ENCODE measurements at places on chromosomes 16 and 17. TPM values are rescaled to one million over a fixed set of nuclear protein-coding genes. Genes with fewer than 3 reads are reported as not detected.
A peak's percentile ranks its signal among the peaks of the same experiment; 100 is the strongest.

Gene AOC2
- 5.3 TPM for total RNA-seq

- peak overlapping the region; percentile 32 for H3K27ac ChIP-seq
- H3K27me3 ChIP-seq, result no peaks in the 10 kb centered on the region
- peaks cover 64% of the 10 kb centered on the region for H3K4me1 ChIP-seq
- no peak for DNase-seq
- H3K4me3 ChIP-seq, result peak overlapping the region; percentile 26
- no peaks in the 10 kb centered on the region for H3K36me3 ChIP-seq
Measured at GRCh38 chr16:89411335-89411850, 79.0 kb downstream of the ANKRD11 start.

Gene HOXB8
- total RNA-seq, result not detected

DNA sequence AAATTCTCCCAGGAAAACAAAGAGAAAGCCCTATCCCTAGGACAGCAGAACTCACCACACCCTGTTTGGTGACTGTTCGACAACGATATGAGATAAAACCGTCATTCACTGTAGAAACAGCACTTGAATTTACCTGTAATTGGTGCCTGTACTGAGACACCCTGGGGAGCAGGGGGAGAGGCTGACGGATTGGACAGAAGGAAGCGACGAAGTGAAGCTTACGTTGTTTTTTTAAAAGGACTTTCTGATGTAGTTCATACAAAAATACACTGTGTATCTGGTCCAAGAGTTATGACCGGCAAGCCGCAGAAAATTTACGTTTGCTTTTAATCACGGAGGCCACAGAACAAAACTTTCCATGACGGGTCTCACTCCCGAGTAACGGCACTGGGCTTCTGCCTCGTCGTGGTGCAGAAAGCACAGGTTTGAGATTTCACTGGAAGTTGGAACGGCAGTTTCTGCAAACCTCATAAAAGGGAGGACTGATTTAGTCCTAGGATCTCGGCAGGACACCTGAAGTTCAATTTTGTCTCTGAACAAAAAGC, 9.7 kb downstream of the NXN start:
- no peaks in the 10 kb centered on the region for H3K4me1 ChIP-seq
- H3K36me3 ChIP-seq, result no peaks in the 10 kb centered on the region
- H3K27me3 ChIP-seq, result peaks cover 34% of the 10 kb centered on the region
- H3K27ac ChIP-seq, result no peak overlapping the region

DNA sequence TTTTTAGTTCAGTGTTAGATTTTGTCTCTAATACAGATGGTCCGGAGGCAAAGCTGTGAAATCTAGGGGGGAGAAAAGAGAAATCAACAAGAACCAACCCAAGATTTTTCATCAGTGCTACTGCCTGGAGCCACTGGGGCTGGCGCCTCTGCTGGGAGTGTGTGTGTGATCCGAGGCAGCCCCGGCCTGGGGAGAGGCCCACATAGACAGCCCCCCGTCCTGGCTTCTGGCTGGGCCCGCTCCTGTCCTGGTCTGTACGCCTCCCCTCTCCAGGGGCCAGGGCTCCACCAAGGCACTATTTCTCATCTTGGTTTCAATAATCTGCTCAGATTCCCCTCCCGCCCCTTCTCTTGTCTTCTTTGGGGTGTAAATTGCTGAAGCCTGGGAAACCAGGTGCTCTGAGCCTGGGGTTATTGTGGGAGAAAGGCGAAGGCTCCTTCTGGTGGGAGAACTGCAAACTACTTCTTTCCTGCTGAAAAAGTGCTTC, 7.8 kb downstream of the BAHCC1 start:
- no peak overlapping the region for H3K27ac ChIP-seq
- H3K4me1 ChIP-seq, result peaks cover 11% of the 10 kb centered on the region
- no peak for DNase-seq
- no peaks in the 10 kb centered on the region for H3K36me3 ChIP-seq
- peaks cover 10% of the 10 kb centered on the region for H3K27me3 ChIP-seq

GRCh38 chr16:48223490-48223889, 20.6 kb upstream of the LONP2 start:
- H3K27ac ChIP-seq, result no peak overlapping the region
- H3K4me3 ChIP-seq, result no peak overlapping the region
- no peak for DNase-seq
- H3K27me3 ChIP-seq, result peaks cover 6% of the 10 kb centered on the region
- H3K36me3 ChIP-seq, result no peaks in the 10 kb centered on the region

Gene FNDC8
- not detected for total RNA-seq

DNA sequence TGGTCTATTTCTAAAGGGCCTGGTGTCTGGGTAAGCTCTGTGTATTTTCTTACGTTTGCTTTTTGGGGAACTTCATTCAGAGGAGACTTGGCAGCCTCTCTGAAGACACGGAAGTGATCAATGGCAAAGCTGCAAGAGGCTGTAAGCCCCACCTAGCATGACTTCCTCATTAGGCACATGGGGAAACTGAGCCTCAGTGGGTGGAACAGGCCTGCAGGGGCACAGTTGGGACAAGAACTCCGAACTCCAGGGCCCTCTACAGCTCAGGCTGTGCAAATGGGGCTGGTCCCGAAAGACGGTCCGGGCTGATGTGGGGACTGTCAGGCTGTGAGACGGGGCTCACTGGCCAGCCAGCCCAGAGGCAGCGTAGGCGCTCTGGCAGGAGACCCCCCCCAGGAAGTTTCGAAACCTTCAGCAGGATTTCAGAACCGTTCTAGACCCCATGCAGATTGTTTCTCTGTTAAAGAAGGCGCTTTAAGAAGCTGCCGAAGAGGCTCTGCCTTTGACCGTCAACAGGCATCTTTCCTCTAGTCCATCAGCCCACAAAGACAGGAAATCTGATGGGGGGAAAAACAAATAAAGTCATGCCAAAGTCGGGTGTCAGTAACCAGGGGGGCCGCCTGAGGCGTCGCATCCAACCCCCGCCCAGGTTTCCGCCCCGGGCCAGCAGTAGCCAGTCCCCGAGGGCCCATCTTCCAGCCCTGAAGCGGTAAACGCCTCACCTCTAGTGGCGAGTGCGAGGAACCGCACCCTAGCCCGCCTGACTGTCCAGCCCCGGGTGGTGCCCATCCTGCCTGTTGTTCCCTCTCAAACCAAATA, 79.8 kb upstream of the TBC1D3K start:
- no peak overlapping the region for H3K27ac ChIP-seq
- H3K36me3 ChIP-seq, result no peaks in the 10 kb centered on the region
- DNase-seq, result peak; percentile 74
- H3K27me3 ChIP-seq, result peaks cover 8% of the 10 kb centered on the region
- peaks cover 30% of the 10 kb centered on the region for H3K4me1 ChIP-seq

Data from natural killer cell treated with Interleukin-12 subunit alpha and Interleukin-12 subunit beta and Interleukin-15 and Interleukin-18, amount 100 ng/mL, for 72 hours (primary cell).